ENCODE measurements at places on chromosomes 5 and 9.

DNA sequence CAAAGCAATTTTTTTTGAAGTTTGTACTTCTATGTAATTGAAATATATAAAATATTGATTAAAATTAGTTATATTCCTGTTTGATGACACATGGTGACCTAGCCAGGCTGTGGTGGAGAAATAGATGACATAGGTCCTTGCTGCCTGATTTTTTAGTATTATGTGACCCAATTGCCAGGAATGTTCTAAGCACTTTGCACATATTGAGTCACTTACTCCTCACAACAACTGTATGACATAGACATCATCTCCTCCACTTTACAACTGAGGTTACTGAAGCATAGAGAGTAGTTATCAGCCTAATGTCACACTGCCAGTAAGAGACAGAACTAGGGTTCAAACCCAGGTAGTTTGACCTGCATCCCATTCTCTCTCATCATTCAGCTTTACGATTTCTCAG is 26.2 kb upstream of the SNX18 start:
- DNase-seq = no peak

GRCh38 chr9:133581011-133581410 is 28.2 kb downstream of the FAM163B start:
- DNase-seq = no peak

GRCh38 chr5:54520940-54521339 is 3.4 kb downstream of the SNX18 start:
- no peak for DNase-seq

DNA sequence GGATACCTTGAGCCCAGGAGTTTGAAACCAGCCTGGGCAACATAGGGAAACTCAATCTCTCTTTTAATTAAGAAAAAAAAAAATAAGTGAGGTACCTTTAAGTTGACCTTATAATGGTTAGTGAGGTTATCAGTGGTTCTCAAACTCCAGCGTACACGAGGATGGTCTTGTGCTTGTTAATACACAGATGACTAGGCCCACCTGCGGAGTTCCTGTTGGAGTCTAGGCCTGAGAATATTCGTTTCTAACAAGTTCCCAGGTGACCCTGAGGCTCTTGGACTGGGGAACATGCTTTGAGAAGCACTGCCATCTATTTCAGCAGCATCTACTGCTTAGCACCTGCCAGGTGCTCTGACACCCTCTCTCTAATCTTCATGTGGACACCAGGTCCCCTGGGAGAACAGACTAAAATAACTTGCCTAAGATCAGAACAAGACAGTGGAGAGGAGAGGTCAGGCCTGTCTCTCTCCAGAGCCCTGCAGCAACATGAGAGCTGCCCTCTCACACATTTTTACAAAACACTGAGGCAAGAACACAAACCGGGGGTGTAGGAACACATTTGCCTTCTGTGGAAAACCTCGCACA is 24.6 kb downstream of the TLE1 start:
- no peak for DNase-seq

GRCh38 chr5:20029266-20029665 is 41.3 kb upstream of the CDH18 start:
- DNase-seq = no peak

DNA sequence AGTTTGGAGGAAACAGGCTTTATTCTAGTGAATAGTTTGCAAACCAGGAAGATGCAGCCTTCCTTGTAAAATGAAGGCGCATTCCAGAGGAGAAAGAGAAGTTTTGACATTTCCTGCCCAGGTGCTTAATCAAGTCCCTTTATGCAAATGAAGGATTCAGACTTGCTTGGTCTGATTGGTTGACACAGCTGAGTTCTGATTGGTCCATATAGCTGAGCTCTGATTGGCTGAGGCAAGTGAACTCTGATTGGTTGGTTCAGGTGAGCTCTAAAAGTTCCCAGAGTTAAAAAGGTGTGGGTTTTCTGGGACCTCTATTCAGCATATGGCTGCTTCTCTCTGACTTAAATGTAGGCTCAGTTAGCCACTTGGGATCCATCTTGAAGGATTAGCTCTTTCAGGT is 151.0 kb downstream of the CACNA1B start:
- DNase-seq = no peak

- DNase-seq = no peak
Measured at GRCh38 chr5:9613360-9613759, 16.8 kb downstream of the TAS2R1 start.

GRCh38 chr9:110655754-110656641 is 12.6 kb upstream of the MUSK start:
- DNase-seq = no peak

DNA sequence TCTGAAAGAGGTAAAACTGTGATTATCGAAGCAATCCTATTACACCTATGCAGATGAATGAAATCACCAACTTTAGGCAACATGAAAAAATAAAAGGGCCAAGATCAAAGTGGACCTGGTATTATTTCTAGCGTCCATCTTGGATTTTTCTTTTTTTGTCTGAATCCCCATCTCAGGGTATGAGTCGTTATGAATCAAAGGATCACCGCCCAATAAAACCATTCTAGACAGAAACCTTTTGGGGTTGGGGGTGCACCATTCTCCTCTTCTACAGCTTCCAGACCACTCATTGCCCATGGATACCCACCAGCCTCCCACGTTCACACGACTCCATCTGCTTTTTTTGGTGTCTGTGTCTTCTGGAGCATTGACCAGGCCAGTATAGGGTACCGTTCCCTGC is 33.4 kb downstream of the MAP1B start:
- no peak for DNase-seq

GRCh38 chr5:159844267-159845121 is 71.8 kb upstream of the ADRA1B start:
- DNase-seq = no peak

DNA sequence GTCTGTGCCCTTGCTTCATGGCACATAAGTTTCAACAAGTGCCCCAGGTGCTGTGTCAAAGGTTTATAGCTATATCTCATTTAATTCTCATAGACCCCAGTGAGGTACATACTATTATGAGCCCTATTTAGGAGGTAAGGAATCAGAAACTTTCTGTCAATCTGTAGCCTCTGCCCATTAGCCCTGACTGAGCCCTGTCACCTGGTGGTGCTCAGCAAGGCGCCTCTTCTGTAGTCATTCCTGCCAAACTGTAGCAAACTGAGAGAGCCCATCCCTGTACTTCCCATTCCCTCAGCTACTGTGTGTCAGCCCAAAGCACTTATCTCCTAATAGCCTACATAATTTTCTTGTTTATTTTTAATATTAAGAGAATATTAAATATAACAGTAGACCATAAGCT is 46.5 kb upstream of the FOXI1 start:
- DNase-seq = no peak

DNA sequence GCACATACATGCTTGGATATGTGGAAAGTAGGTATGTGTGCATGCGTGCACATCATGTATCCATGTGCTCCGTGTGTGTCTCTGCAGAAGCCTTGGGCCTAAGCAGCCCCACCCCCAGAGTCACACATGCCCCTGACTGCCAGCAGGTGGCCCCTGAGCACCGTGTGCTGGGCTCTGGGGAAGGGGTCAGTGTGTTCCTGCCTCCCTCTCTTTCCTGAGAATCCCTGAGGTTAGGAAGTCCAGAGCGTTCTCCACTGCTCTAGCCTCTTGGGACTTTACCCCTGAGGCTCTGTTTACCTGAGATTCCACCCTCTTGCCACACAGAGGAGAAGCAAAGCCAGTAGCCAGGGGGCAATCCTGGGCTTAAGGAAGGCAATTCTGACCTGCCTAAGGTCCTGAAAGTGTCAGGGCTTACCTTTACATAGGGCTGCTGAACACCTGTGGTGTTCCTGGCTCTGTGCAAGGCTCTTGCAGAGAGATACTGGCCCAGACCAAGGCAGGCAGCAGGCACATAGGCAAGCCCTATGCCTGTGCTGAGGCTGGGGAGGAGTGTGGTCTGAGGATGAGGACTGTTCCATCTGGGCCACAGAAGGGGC is 207.3 kb downstream of the TMEM38B start:
- DNase-seq = peak; percentile 70

- DNase-seq = no peak
Measured at GRCh38 chr5:1656271-1656975, 132.7 kb upstream of the LPCAT1 start.

- no peak for DNase-seq
Measured at GRCh38 chr5:111432883-111433536, 79.3 kb downstream of the STARD4 start.

- no peak for DNase-seq
Measured at GRCh38 chr5:27911216-27911615, 872.8 kb upstream of the CDH9 start.

GRCh38 chr5:11152368-11152767 is 391.3 kb upstream of the DAP start:
- no peak for DNase-seq

DNA sequence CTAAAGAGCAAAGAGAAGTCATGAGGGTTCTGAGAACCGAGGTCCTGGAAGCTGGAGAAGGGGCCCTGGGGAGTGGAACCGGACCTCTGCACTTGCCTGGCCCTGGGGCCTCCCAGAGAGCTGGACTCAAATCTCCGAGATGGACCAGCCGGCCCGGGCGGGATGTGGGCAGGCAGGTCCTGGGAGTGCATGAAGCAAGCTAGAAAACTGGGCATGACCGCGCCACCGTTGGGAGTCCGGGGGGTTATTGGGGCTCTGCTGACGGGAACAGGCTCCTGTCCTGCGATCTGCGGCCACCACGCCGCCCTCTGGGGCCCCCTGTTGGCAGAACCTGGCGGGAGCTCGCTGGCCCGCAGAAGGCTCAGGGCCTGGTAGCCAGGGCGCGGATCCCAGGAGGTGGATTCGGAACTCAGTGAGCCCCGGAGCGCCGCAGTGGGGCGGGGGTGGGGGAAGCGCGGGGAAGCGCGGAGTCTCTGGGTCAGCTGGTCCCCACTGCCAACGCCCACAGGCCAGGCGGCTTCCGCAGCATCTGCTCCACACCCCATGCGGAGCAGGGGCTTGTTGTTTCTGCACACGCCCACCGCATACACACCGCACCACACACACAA is 150.6 kb downstream of the ERCC6L2 start:
- peak; percentile 86 for DNase-seq

DNA sequence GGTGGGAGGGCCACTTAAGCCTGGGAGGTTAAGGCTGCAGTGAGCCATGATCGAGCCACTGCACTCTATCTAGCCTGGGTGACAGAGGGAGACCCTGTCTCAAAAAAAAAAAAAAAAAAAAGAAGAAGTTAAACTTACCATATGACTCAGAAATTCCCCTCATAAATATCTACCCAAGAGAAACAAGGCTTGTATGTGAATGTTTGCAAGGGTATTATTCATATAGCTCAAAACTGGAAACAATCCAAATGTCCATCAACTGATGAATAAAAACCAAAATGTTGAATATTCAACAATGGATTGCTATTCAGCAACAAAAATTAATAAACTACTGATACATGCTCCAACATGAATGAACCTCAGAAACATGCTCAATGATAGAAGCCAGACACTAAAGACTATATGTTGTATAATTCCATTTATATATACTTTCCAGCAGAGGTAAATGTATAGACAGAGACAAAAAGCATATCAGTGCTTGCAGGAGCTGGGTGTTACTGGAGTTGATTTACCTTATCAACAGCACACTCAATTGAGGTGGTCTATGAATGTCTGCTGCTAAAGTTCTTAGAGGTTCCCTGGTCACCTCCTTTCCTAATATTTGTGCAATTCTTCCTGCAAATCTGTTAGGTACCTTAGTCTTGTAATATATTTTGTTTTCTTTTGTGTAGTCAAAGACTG is 5.3 kb upstream of the SREK1 start:
- DNase-seq = no peak

DNA sequence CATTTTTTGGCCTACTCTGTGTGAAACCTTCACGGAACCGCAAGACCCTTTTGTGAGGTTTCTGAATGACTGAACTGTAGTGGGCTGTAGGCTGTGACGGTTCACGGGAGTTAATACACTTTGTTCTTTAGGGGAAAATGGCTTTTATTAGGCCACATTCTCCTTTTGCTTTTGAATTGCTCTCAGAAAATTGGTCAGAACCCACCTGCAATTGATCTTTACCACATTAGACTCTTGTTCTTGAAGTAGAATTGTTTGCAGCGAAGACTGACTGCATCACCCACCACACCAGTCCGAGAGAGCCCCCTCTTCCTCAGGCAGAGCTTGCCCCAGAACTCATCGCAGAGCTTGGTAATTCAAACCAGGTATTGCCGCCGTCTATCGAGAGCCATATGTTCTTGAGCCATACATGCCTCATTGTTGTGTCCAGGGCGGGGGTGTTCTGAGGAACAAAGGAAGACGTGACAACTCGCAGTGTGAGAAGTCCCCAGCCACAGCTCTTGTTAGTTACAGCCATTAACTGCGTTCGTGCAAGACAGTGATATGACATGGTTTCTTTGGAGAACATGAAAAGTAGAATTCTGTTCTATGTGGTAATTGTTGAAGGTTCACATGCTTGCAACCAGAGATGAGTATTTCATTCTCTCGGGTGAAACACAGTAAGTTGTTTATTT is 166.4 kb upstream of the OTULINL start:
- DNase-seq = no peak

DNA sequence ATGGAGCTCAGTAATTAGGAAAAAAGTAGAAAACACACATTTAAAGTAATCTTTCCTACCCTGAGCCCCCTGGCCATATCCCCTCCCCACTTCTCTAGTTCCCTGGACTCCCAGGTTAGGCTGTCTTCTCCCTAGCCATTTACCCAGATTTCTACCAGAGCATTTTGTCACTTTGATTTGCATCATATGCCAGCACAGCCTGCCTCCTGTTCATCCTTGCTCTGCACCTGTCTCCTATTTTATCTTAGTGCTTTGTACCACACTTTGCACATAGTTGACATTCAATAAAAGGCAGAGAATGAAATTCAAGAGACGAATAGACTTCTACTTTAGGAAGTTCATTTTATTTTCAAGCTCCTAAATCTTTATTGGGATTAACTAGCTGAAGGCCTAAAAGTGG is 344.5 kb downstream of the EBF1 start:
- no peak for DNase-seq

- no peak for DNase-seq
Measured at GRCh38 chr9:26263478-26263877, 585.2 kb upstream of the TUSC1 start.

DNA sequence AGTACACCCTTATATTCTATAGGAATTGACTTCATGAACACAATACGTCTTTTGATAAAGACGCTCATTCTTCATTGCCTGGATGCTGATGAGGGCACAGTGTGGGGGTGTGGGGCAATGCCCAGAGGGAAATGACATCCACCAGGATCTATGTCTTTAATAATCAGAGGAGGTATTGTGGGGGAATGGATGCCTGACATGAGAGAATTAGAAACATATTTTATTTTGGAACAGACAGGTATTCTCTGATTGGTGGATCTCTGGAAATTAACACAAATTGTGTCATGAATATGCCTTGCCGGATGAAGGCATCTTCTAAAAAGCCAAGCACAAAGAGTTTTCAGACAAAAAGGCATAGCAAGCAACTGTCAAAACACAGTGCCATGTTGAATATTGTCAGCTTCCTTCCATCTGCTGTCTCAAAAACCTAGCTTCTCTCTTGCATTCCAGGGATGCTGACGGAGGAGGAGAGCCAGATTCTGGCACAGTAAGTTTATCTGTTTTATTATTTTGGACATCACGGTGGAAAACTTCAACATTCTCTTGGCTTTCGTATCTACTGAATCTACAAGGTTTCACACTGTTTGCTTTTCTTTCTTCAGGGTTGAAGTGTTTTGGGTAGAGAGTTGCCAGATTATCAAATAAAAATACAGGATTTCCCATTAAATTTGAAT is 3.9 kb upstream of the C5orf58 start:
- no peak for DNase-seq

Measured in WTC11 (cell line).